ENCODE measurements at places on chromosomes 2 and 18. TPM values are rescaled to one million over a fixed set of nuclear protein-coding genes. Genes with fewer than 3 reads are reported as not detected.

Gene RNF152
- total RNA-seq, result not detected

Gene PARD3B
- 0.72 TPM for total RNA-seq

Gene MAB21L4
- not detected for total RNA-seq

Gene KRTCAP3
- total RNA-seq, result 1.1 TPM

Gene LRRTM1
- total RNA-seq, result not detected

Gene STARD6
- total RNA-seq, result not detected

Gene UPP2
- not detected for total RNA-seq

Gene SGPP2
- total RNA-seq, result 0.33 TPM

Gene MBD5
- total RNA-seq, result 3.5 TPM

Gene CXCR1
- not detected for total RNA-seq

Gene ROCK2
- 36.7 TPM for total RNA-seq

Measured in A549 treated with RU486 at 1 μM for 4 hours (cell line).